H1 (cell line): ENCODE measurements at places on chromosomes 7 and 10.

DNA sequence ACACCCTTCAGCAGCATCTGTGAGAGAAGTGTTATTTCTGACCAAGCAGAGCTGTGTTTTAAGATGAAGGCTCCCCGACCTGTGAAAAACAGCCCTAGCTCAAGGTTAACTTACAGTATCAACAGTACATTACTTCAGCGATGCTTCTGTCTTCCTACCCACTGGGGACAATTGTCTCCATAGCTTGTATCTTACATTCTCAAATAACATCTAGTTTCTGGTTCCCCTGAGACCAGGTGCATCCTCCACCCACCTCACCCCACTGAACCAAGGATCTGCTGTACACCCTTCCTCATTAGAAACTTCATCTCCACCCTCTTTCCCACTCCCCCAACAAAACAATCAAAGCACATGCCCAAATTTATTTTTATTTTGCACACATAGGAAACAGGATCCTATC lies 102.0 kb downstream of the VOPP1 start:
- DNase-seq, result no peak

DNA sequence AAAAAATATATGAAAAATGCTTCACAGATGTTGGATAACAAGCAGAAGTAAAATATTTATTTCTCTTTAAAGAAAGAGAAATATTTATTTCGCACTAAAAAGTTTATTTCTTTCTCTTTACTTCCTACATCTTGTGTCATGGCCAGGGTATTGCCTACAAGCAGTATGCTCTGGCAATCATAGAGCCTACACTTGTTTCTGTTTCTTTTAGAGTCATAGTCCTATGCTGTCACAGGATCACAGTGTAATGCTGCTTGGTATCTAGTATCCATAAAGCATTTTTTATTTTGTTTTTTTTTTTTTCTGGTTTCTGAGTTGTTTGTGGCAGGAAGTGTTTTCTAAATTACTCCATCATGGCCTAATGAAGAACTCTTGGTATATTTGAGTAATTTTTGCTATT lies 116.0 kb downstream of the ATRNL1 start:
- DNase-seq, result no peak

GRCh38 chr7:80851896-80852476 lies 66.9 kb downstream of the SEMA3C start:
- DNase-seq, result no peak

- DNase-seq, result no peak
These were observed 103.9 kb upstream of the POT1 start for GRCh38 chr7:125033506-125033905.

DNA sequence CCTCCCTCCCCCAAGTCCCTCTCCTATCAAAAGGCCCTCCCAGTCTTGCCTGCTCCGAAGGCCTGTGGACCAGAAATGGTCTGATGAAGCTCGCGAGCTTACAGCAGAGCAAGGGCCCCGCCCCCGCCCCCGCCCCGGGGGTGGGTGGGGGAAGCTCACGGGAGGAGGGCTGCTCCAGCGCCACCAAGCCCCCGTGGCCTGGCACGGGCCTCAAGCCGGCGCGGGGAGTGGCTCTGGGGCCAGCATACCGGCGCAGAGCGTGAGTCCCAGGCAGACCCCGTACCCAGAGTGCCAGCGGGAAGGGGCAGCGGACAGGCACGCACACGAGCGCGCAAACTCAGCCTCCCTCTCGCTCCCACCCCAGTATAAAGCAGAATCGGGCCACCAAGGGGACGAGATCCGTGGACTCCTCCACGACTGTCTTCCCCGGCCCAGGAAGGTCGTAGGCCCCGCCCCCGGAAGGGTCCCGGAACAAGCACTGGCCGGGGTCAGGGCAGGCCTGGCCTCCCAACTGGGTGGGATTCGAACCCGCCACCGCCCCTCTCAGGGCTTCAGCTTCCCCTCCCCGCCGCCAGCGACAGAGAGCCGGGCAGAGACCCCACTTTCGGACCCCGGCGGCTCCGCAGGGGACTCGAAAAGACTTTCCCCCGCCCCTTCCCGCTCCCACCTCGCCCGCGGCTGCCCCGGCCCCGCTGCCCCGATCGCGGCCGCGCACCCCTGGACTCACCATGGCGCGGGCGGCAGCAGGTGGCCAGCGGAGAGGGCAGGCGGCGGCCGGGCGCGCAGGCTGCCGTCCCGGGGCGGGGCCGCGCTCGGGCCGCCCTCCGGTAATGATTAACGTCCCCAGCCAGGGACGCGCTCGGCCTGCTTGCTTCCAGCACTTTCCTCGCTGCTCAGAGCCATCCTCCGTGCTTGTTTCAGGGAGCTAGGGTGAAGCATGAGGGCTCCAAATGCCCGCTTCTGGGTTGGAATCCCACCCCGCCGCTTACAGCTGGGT lies at the start of gene PCBD1:
TSS of gene PCBD1 (minus strand) at position 762 of the 997 bp plus-strand sequence. CDS start at position 730, 32 bp downstream.
- DNase-seq, result no peak

DNA sequence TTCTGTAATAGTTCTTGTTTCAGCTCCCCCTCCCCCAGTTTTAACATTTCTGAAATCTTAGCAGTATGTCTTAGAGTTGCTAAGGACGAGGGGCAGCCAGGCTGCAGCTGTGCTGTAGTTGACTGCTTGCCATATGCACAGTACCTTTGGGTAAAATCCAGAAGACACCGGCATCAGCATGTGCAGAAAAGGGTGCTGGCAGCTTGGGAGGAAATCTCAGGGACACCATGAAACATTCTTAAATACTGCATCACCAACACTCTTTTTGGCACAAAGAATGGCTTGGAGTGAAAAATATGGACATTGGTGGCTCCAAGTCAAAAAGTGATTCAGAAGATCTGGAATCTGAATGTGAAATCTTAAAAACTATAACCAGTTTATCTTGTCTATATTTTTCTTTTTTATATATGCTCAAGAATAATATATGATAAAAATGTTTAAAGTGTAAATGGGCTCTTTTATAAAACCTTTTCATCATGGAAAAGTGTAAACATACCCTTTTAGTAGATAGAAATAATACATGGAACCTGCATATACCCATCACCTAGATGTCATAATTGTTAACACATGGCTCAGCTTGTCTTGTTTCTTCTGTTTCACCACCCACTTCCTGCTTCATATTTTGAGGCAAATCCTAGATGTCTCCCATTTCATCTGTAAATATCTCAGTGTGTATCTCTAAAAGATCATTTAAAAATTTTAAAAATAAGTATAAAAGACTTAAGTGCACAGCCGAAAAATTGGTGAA lies 34.4 kb upstream of the ARMS2 start:
- no peak for DNase-seq

GRCh38 chr10:20903635-20904390 lies 6.7 kb upstream of the NEBL start:
- DNase-seq, result no peak

GRCh38 chr7:80924090-80924489 lies 5.2 kb upstream of the SEMA3C start:
- DNase-seq, result no peak

DNA sequence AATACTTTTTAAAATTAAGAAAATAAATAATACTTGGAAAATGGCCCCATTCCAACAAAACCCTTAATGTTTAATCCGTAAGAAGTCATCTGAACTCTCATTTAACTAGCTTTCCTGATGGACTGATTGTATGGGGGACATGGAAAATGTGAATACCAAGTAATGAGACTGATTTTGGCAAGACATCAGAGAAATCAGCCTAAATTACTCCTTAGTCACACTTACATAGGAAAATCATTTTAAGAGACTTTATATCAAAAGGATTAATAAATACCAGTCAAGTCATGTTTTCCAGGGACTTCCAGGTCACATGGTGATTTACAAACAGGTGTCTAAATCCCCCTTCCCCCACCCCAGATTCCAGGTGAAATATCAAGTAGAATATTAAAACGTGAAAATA lies 58.2 kb downstream of the GRM8 start:
- no peak for DNase-seq

DNA sequence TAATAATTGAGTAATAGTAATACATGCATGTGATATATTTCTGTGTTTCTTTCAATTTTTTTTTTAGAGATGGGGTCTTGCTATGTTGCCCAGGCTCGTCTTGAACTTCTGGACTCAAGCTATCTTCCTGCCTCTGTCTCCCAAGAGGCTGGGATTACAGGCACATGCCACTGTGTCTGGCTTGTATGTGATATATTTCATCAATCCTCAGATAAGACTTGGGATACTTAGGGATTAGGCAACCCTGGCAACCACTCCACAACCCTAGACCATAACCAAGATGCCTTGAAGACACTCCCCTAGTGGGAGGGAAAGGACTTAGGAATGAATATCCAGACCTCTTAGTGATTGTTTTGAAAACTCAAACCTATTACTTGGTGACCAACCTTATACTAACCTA lies 154.8 kb downstream of the CCDC3 start:
- DNase-seq, result no peak

DNA sequence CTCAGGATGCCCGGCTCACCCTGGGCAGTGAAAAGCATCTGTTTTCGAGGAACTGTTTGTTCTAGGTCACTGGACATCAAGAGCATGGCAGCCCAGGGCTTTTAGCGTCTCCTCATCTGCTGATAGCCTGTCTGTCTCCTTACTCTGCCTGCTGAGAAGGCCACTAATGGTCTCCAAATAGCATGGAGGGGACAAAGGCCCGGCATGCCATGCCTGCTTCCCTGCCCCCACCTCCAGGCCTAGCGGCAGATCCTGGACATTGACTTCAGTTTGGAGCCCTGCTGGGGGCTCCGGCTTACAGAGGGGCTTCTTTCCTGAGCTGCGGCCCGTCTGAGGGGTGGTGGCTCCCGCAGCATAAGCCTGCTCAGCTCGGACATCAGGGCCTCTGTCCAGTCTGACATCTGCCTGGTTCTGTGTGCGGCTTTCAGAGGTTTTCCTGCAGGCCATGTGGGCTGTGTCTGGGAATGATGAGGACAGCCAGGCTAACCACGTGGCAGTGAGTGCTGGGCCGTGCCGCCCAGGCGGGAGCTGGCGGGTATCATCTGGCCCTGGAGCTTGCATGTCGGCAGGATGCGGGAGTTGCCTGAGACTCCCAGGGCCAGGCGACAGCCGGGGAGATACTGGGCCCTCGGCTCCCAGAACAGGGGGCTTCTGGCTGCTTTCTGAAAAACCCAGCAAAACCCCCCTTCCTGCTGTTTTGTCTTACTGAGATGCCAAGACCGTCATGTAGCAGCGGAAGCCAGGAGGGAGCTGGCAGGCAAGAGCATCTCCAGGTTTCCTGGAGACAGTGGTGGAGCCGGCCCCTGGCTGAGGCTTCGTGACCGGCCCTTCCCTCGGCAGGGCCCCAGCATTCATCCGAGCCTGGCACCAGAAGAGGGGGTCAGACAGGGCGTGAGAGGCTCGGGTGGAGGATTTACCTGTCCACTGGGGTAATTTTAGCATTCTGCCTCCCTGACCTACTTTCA lies 9.2 kb downstream of the PFKFB3 start:
- DNase-seq, result peak; percentile 50

- DNase-seq, result no peak
These were observed 81.0 kb downstream of the RNF216 start for GRCh38 chr7:5700391-5700985.
